ENCODE measurements at places on chromosomes 16 and 17. TPM values are rescaled to one million over a fixed set of nuclear protein-coding genes. Genes with fewer than 3 reads are reported as not detected.
A peak's percentile ranks its signal among the peaks of the same experiment; 100 is the strongest.

DNA sequence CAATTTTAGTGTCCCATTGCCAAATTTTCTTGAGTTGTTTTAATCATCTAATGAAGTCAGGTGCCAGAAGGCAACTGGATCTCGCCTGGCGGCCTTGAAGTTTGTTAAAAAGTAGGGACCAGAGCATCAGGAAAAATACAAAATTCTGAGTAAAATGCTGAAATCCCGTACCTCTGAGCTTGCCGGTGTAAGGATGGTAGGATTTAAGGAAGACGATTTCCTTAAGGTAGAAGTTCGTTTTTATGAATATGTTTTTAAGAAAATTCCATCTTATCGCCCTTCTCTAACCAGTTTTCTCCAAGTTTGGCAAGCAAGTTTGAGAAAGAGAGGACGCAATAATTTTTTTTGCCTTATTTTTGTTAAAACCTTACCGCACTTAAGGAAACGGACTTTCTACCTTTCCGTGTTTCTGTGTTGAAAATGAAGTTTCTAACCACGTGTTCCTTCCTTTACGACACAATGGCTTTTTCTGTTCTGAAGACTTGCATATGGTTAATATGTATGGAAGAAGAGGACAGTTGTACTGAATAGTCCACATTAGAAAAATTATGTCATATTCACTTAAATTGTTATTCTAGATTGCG is 748 bp downstream of the ATF7IP2 start:
- no peaks in the 10 kb centered on the region for H3K27me3 ChIP-seq
- peaks cover 18% of the 10 kb centered on the region for H3K4me1 ChIP-seq
- peak overlapping the region; percentile 86 for H3K27ac ChIP-seq
- H3K36me3 ChIP-seq: no peaks in the 10 kb centered on the region

DNA sequence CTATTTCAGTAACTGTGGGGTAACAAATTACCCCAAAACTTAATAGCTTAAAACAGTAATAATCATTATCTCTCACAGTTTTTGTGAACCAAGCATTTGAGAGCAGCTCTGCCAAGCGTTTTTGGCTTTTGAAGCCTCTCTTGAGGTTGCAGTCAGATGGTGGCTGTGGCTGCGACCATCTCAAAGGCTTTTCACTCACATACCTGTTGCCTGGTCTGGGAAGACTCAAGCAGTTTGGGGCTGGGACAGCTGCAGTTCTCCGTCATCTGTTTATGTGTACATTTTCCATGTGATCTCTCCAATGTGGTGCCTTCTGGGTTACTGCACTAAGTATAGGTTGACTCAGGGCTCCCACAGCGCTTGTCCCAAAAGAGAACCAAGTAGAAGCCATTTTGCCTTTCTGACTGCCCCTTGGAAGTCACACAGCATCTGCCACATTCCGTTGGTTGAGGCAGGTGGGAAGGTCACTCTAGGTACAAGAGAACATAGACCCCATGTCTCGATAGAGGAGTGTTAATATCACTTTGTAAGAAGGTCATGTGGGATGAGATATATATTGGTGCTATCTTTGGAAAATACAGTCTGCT is 49.6 kb downstream of the LDHD start:
- H3K4me3 ChIP-seq: no peak overlapping the region
- no peaks in the 10 kb centered on the region for H3K36me3 ChIP-seq
- no peak overlapping the region for H3K27ac ChIP-seq
- DNase-seq: no peak
- peaks cover 22% of the 10 kb centered on the region for H3K27me3 ChIP-seq
- peaks cover 40% of the 10 kb centered on the region for H3K4me1 ChIP-seq

GRCh38 chr16:81729451-81729850 is 49.6 kb upstream of the PLCG2 start:
- peaks cover 24% of the 10 kb centered on the region for H3K4me1 ChIP-seq
- H3K27ac ChIP-seq: no peak overlapping the region
- no peak overlapping the region for H3K4me3 ChIP-seq
- DNase-seq: no peak

- no peak for DNase-seq
- H3K4me3 ChIP-seq: no peak overlapping the region
- no peaks in the 10 kb centered on the region for H3K4me1 ChIP-seq
- no peak overlapping the region for H3K27ac ChIP-seq
- H3K27me3 ChIP-seq: no peaks in the 10 kb centered on the region
Measured at GRCh38 chr16:7644176-7644575, 311.5 kb downstream of the RBFOX1 start.

Gene MEAK7
- 14.9 TPM for total RNA-seq

Data from spleen (tissue), 13 donors.